ENCODE measurements at places on chromosomes 1 and 21. TPM values are rescaled to one million over a fixed set of nuclear protein-coding genes. Genes with fewer than 3 reads are reported as not detected.

- DNase-seq, result no peak
Measured at GRCh38 chr1:179082999-179083335, 1.1 kb downstream of the TOR3A start.

GRCh38 chr1:203439131-203439730 lies 36.4 kb upstream of the PRELP start:
- no peak for DNase-seq

Gene NTNG1
- 1.1 TPM for total RNA-seq

- DNase-seq, result no peak
Measured at GRCh38 chr21:31446226-31446855, 102.3 kb upstream of the TIAM1 start.

DNA sequence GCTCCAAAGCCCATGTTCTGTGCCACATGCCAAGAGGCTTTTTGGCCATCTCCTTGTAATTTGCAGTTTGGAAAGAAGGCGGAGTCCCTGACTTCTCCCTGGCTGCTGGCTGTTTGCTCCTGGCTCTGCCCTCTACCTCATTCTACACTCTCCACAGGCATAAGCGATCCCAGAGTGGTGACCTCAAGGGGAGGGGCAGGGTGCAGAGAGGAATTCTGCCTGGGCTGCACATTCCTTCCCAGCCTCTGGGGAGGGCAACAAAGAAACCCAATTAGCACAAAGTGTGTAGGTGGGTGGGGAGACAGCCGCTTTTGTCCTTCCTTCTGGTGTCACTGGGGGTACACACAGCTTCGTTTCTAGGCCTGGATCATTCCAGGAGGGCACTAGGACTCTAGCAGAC lies 95.3 kb downstream of the HIVEP3 start:
- no peak for DNase-seq

Gene RNU1-1
- total RNA-seq, result 6,234 TPM

DNA sequence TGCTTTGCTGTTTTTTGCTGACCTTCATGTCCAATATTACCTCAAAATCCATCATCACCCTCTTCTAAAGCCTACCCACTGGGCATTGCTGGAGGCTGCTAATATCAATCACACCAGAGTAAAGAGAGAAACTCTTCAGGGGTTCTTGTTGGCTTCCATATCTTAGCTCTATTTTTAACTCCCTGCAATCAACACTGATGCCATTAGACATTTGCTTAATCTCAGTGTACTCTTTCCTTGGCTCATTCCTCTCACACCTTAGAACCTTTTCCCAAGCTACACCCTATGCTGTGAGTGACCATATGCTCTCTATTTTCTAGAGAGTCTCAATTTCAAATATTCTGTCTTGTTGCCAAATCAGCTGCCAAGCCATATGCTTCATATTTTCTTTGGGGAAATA lies 40.6 kb upstream of the RABGAP1L start:
- DNase-seq, result no peak

- DNase-seq, result no peak
Measured at GRCh38 chr1:245873068-245873467, 634.0 kb downstream of the SMYD3 start.

DNA sequence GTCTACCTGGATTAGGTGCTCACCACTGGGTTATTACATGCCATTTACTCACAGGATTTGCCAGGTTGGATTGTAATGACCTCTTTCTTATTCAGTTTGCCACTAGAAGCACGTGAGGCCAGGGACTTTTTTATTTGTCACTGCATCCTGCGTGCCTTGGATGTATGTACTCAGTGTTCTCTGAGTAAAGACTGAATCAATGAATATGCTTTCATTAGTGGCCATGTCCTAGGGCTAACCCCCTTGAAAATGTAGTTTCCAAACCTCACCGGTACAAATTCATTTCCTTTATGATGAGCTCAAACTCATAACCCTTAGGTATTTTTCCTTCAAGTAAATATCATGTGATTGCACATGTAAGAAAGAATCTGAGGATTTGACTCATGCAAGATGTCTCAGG lies 1.3 kb upstream of the ZP4 start:
- DNase-seq, result no peak

GRCh38 chr1:25609921-25610320 lies 6.7 kb upstream of the MAN1C1 start:
- DNase-seq, result no peak

GRCh38 chr1:229280037-229280828 lies 9.3 kb downstream of the RAB4A start:
- DNase-seq, result no peak

GRCh38 chr1:19009882-19010321 lies 53.4 kb upstream of the IFFO2 start:
- DNase-seq, result no peak

DNA sequence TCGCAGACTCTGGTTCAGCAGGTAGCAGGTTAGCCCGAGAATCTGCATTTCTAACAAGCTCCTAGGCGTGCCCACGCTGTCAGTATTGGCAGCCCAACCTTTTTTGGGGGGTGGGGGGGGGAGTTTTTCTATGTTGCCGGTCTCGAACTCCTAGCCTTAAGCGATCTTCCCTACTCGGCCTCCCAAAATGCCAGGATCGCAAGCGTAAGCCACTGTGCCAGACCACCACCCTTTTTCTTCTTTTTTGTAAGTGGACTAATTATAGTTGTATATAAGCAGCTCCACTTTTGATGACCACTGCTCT lies 480 bp upstream of the MIS18A start:
- no peak for DNase-seq

Gene BGLAP
- 2.2 TPM for total RNA-seq

Gene PBXIP1
- 108 TPM for total RNA-seq

Gene SPRR1B
- total RNA-seq, result not detected

GRCh38 chr21:39315603-39316445 lies 2.4 kb upstream of the BRWD1 start:
- no peak for DNase-seq

DNA sequence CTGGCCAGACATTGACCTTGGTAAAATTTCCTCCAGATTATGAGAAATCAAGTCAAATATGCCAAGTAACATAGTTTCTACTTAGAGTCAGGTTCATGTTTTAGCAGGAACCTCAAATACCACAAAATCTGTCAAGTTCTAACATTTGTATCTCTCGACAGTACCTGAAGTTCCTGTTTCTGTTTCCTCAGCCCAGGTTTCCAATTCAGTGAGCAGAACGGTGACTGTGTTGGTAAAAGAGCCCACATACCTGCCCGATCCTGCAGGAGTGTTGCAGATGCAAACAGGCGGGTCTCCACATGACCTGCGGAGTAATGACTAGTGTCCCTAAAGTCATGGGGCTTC lies 57.9 kb upstream of the LGALS8 start:
- DNase-seq, result no peak

Gene OVAAL
- total RNA-seq, result not detected

DNA sequence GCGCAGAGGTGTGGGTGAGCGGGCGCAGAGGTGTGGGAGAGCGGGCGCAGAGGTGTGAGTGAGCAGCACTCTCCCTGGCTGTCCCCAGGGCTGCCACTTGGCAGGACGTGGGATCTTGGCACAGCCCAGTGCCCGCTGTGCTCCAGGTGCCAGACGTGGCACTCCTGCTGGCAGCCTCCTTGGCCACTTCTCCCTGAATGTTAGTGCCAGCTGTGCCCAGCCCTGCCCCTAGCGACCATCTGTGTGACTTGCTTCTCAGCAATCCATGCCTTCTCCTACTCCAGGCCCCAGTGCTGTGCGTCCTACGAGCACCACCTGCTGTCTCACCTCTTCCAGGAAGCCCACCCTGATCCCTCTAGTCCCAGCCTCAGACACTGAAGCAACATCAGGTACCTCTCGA lies 30.5 kb downstream of the KRTAP10-1 start:
- DNase-seq, result no peak

Gene SPRR3
- total RNA-seq, result not detected

Gene ATPAF1
- 24.5 TPM for total RNA-seq

Gene SELP
- total RNA-seq, result 5.0 TPM

Gene CLEC20A
- total RNA-seq, result 1.5 TPM

DNA sequence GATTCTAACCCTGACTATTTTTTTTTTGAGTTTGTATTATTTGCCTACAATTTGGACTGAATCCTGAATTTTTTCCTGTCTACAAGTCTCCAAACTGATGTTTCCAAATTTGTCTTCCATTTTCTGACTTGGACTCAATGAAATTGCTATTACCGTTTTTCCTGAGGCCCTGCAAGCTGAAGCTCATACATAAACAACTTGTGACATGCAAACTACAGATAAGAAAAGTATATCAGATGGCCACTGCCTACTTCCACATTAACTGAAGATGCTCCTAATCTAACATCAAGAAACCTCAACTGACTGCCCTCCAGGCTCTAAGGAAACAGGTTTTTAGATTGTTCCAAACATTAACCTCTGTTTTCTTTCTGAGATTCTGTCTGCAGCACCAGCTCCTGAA lies 51.1 kb upstream of the KLHDC7A start:
- no peak for DNase-seq

Gene F13B
- not detected for total RNA-seq

Gene CAMK2N1
- 6.7 TPM for total RNA-seq

DNA sequence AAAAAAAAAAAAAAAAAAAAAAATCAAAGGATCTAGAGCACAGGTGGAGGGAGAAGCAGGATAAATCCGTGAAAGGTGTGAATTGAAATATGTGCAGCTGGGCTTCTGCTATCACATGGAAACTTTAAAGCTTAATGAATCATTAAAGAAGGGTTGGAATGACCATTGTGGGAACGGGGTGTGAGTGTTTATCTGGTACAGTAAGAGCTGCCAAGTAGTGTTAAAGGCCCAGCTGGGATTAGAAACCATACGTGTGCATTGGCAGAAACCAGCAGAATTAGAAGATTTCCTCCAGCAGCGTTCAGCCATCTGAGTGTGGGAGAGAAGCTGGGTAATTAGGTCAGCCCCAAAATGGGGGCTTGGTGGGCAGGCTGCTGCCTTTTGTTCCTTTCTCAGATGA lies 13.5 kb downstream of the FALEC start:
- no peak for DNase-seq

- peak; percentile 30 for DNase-seq
Measured at GRCh38 chr1:39084191-39084590, 58.0 kb downstream of the NDUFS5 start.

DNA sequence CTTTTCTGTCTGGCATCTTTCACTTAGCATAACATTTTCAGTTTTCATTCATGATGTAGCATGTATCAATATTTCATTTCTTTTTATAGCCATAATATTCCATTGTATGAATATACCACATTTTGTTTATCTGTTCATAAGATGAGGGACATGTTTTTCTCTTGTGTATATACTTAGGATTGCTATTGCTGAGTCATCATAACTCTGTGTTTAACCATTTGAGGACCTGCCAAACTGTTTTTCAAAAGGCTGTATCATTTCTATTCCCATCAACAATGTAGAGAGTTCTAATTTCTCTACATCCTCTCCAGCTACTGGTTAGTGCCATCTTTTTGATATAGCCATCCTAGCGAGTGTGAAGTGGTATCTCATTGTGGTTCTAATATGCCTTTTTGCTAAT lies 26.2 kb downstream of the MPZL1 start:
- DNase-seq, result no peak

- peak; percentile 76 for DNase-seq
Measured at GRCh38 chr21:15289896-15290841, 225.4 kb upstream of the NRIP1 start.

DNA sequence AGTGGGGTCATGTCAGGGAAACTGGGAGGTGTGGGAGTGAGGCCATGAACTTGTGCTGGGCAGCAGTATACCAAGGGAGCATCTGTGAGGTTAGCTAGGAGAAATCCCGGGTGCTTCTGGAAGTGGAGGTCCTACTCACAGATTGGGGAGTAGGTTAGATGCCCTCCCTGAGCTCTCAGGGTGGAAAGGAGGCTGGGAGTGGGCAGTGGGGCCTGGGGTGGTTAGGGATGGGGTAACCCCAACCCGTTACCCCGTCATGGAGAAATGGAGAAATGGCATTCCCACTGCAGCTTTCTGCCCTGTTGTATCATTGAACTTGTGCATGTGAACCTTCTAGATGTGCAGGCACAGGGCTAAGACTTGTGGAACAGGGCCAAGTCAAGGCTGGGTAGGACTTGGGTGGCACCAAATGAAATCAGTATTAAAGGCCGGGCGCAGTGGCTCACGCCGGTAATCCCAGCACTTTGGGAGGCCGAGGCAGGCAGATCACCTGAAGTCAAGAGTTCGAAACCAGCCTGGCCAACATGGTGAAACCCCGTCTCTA lies 27.2 kb downstream of the EXOC8 start:
- DNase-seq, result no peak

GRCh38 chr1:182381962-182382819 lies 9.4 kb downstream of the GLUL start:
- no peak for DNase-seq

DNA sequence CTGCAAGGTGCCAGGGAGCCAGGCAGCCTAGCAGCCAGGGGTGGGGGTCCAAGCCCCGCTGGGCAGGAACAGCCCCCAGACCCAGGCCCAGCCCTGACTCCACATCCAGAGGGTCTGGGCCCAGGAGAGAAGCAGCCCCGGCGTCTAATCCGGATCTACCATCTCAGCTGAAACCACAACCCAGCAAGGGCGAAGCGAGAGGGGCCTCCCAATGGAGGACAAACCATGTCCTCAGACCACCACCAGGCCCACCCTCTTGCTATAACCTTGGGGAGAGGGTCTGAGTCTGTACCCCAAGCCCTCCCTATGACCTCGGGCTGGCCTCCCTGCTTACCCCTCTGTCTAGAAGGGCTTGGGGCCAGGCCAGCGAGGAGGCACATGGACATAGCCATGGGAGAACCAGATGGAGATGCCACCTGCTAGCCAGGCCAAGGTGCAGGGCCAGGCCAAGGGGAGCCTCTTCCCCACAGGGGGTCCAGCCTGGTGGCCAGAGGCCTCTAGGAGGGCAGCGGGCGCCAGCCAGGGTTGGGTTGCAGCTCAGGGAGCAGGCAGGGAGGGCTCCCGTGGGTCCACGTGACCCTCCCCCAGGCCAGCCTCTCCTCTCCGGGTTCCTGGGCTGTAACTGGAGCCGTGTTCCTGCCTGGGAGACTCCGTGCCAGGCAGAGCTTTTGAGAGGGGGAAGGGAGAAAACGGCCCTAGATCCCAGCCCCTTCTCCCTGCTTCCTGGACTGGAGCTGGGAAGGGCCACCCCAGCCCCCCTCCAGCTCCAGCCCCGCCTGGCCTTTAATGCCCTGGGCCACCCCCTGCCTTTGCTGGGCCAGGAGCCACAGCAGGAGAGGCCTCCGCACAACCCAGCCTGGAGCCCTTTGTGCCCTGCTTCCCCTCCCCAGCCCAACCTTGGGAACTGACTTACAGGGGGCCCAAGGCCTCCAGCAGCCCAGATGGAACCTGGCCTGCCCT lies 2.5 kb downstream of the WNT9A start:
- peak; percentile 74 for DNase-seq

Gene H6PD
- 37.4 TPM for total RNA-seq

DNA sequence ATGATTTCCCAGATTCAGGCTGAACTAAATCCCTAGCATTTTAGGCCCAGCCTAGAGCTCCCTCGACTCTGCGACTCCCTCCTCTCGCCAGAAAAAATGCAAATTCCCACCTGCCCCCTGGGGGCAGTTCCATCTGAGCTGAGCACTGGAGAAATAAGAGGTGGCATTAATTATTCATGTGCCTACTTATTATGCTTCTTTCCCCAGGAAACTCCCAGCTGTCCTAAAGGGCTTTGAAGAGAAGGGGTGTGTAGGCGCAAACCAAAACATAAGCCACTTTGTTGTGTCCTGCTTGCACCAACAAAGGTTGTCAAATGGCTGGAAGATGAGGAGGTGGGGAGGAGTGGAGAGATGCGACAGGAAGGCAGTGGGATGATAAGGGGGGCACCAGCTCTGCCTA lies 41.4 kb upstream of the GOLT1A start:
- DNase-seq, result no peak

- DNase-seq, result no peak
Measured at GRCh38 chr1:63980740-63981407, 207.1 kb downstream of the ROR1 start.

Data from spleen (tissue), 13 donors.